ENCODE measurements at places on chromosomes 13 and 19. TPM values are rescaled to one million over a fixed set of nuclear protein-coding genes. Genes with fewer than 3 reads are reported as not detected.

Gene NKPD1
- 0.09 TPM for total RNA-seq

Gene FFAR2
- 0.28 TPM for total RNA-seq

Gene OR7A5
- total RNA-seq, result not detected

Gene ACP7
- total RNA-seq, result not detected

Gene SERP2
- total RNA-seq, result 11.6 TPM

Gene GPR42
- not detected for total RNA-seq

Gene PTH2
- total RNA-seq, result not detected

Gene TPM4
- 260 TPM for total RNA-seq

Gene IGFL3
- not detected for total RNA-seq

Gene SUPT20H
- 25.6 TPM for total RNA-seq

Gene REEP6
- total RNA-seq, result 2.7 TPM

Gene NTN5
- total RNA-seq, result not detected

Gene FCGBP
- 2.7 TPM for total RNA-seq

Gene ZNF20
- 1.3 TPM for total RNA-seq

Gene PPAN
- total RNA-seq, result 18.5 TPM

Gene RFX1
- total RNA-seq, result 6.0 TPM

Gene FUT2
- 0.14 TPM for total RNA-seq

Gene KLK15
- not detected for total RNA-seq

Gene ATP4B
- not detected for total RNA-seq

Gene CCDC61
- 4.6 TPM for total RNA-seq

Gene CBY2
- total RNA-seq, result not detected

Gene CBLC
- not detected for total RNA-seq

Gene CTXN1
- 1.6 TPM for total RNA-seq

Gene ZNF415
- 21.4 TPM for total RNA-seq

Gene ZSCAN22
- total RNA-seq, result 2.1 TPM

Gene PRKCG
- not detected for total RNA-seq

Gene ZNF865
- total RNA-seq, result 11.4 TPM

Gene CCDC106
- 15.4 TPM for total RNA-seq

Gene B3GNT8
- total RNA-seq, result 7.3 TPM

Gene ZNF155
- 6.9 TPM for total RNA-seq

Gene MATK
- 0.47 TPM for total RNA-seq

Gene SOX1
- not detected for total RNA-seq

Gene PDX1
- not detected for total RNA-seq

Gene IL27RA
- 4.4 TPM for total RNA-seq

Gene FARP1
- 19.7 TPM for total RNA-seq

Gene SULT2B1
- total RNA-seq, result not detected

Gene LGALS4
- 0.54 TPM for total RNA-seq

Gene ZNF229
- total RNA-seq, result 6.4 TPM

Gene PRODH2
- not detected for total RNA-seq

Gene QPCTL
- total RNA-seq, result 2.9 TPM
